CD4-positive, alpha-beta T cell treated with Interleukin-6 for 4 hours (primary cell): ENCODE measurements at places on chromosomes 11 and 22.
A peak's percentile ranks its signal among the peaks of the same experiment; 100 is the strongest.

DNA sequence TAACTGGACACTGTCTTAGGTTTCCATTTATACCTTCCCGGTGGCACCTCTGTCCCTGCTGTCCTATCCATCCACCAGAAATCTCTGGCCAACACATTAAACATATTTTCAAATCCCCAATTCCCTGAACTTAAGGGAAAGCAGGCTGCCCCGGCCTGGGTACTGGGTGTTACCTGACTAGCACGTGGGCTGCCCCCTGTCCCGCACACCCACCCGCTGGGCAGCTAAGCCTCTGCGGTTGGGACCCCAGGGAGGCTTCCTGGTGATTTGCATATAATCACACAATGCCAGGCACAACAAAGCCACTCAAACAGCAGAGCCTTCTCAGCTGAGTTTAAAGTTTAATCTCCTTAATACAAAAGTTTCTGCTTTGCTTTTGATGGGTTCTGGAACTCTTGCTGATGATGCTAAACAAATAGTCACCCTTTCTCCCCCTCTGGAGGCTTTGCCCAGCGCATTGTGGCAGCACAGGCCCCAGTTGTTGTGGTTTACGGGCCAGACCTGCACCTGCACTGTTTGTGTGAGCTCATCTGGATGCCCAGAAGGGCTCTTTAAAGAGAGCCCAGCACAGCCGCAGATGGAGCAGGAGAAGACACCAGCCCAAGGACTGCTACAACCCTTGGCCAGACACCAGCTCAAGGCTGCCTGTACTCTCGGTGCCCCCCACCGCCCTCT, 59.9 kb upstream of the POU2AF1 start:
- no peak for DNase-seq

DNA sequence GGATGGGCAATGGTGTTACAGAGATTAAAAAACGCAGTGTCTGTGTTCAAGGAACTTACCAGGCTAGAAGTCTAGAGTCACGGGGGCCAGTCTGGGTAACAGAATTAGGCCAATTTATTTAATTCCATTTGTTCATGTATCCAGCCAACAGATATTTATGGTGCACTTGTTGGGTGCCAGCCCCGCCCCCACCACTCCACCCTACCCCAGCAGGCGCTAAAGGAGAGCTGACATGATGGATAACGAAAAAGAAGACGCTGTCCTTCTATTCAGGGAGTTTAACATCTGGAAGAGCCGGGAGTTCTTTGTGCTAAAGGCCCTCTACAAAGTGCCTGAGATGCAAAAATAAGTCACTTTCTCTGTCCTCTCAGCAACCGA, 1.1 kb upstream of the BMAL1 start:
- peak; percentile 22 for DNase-seq

- peak; percentile 8 for DNase-seq
Observed at GRCh38 chr11:62033191-62034035, 66.0 kb upstream of the FTH1 start.

DNA sequence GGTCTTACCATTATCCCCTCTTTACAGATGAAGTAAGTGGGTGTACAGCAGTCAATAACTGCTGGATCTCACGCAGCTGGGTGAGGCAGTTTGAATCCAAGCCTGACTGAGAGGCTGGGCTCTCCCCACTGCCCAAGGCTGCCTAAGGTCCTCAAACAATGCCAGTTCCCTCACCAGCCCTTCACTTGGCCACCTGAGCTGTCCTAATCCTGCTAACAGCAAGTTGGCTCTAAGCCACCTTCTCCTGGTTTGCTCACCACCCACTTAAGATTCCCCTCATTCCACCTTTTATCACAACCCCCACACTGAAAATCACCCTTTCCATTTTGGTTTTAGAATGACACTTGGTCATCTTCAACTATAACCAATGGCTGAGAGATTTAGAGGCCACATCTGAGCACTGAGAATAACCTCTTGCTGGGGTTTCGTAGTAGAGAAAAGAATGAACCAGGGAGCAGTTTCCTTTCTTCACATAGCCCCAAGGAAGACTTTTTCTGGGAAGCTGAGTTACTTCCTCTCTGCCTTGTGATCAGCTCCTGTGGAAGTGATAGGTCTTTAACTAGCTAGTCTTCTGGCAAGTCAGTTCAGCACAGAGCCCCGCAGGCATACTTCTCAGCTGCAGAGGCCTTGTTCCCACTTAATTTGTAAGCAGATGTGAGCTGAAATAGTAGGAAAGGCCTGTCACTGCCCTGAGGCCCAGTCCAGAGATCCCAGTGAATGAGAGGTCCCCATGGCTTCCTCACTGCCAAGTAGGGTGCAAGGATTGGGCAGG, 57.8 kb upstream of the TTC12 start:
- no peak for DNase-seq

GRCh38 chr11:12743834-12744449, 69.7 kb downstream of the TEAD1 start:
- DNase-seq: no peak

- DNase-seq: no peak
Observed at GRCh38 chr11:112481893-112482292, 221.2 kb upstream of the PLET1 start.

DNA sequence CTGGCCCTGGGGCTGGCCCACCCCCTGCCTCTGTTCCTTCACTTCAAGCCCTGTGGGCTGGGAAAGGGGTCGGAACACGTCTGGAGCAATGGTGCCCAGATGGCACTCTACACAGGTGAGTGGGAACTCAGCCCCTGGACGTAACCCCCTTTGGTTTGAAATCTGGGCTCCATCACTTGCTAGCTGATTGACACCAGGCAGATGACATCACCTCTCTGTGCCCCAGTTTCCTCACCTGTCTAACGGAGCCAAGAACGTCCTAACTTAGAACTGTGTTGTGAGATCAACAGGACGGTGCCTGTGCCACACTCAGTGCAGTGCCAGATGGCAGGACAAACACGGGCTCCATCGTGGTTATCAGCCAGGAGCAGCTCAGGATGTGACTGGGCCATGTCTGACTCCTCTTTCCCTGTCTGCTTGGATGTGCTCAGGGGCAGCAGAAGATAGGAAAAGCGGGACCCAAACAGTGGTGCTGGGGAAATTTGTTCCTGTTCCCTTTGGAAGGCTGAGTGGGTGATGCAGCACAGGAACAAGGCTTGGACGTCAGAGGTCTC, 24.4 kb downstream of the NPTXR start:
- DNase-seq: no peak

DNA sequence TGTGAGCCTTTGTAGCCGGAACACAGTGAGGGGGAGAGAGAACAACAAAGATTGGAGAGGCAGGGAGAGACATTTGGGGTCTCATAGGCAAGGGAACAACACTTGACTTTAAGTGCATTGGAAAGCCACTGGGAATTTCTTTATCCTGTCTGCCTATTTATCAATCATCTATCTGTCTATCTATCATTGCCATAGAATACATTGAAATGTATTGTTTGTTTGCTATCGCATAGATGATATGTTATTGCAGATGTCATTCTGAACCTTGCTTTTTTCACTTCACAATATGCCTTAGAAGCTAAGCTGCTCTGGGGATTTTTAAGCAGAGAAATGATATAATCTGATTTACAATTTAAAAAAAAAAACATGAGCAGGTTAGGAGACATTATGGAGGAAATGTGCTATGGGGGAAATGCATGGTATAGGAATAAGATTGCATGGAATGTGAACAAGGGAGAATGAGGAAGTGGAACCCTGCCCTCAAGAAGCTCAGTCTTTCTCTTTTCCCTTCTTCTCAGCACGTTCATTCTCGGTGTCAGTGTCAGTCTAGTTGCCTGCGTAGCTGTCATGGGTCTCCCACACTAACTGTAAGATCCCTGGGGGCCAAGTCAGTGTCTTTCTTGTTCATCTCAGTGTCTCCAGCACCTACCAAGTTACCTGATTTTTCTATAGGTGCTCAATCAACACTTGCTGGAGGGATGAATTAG, 158.7 kb upstream of the ARHGAP20 start:
- DNase-seq: no peak

- no peak for DNase-seq
Observed at GRCh38 chr22:17090550-17090949, 5.8 kb downstream of the IL17RA start.

DNA sequence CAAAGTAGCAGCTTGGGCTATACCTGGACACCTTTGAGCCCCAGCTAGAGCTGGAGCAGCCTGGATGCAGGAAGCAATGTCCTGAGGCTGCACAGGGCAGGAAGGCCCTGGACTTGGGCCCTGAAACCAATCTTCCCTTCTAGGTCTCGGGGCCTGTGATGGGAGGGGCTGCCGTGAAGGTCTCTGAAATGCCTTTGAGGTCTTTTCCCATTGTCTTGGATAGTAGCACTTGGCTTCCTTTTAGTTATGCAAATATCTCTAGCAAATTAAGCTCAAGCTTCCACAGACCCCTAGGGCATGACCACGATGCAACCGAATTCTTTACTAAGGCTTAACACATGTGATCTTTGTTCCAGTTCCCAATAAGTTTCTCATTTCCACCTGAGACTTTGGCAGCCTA, 40.0 kb downstream of the LINC01488 start:
- no peak for DNase-seq

DNA sequence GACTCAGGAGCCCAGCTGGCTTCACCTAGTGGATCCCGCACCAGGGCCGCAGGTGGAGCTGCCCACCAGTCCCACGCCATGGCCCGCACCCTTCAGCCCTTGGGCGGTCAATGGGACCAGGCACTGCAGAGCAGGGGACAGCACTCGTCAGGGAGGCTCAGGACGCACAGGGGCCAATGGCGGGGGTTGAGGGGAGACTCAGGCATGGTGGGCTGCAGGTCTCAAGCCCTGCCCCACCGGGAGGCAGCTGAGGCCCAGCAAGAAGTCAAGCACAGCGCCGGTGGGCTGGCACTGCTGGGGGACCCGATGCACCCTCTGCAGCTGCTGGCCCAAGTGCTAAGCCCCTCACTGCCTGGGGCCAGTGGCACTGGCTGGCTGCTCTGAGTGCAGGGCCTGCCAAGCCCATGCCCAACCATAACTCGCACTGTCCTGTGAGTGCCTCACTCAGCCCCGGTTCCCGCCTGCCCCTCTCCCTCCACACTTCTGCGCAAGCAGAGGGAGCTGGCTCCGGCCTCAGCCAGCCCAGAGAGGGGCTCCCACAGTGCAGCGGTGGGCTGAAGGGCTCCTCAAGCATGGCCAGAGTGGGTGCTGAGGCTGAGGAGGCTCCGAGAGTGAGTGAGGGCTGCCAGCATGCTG, 111.7 kb upstream of the PGR start:
- DNase-seq: no peak

DNA sequence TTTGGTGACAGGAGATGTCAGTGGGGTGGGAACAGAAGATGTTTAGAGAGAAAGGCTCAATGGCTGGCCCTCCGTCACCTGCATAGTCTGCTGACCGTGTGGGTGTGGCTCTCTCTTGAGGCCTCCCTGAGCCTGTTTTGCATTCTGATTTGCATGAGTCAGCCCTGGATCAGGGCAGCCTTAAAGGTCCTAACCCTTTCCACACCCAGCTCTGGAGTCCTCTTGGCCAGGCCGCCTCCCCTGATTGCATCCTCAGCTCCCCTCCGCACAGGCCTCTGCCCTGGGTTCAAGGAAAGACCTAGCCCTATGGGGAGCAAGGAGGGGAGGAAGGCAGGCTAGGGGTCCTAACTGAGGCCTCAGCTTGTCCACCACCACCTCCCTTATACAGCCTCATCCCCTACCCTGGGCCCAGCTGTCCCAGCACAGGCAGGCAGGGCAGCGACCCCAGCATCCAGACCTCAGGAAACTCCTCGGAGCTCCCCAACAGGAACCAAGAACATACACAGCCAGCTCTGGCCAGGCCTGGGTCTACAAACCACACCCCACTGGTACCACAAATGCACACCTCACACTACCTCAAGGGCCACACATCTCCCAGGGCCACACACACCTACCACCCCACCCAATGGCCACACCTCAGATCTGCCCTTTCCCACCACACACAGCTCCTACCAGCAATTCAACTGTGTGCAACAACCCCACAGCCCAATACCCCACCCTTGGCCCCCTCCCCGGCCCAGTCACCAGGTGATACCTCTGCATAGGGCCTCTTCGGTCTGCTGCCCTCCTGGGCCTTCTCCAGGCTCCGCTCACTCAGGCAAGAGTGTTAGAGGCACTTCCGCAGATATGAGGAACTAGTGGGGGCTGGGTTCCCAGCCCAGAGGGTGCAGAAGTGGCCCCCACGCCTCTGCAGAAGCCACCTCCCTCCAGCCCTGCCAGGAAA, 13.7 kb downstream of the ARAP1 start:
- no peak for DNase-seq

- DNase-seq: no peak
Observed at GRCh38 chr22:46074771-46075551, 75.4 kb upstream of the PPARA start.

GRCh38 chr11:118790357-118791110, 430 bp downstream of the DDX6 start:
- DNase-seq: peak; percentile 70

- DNase-seq: no peak
Observed at GRCh38 chr11:57083641-57084385, 95.1 kb downstream of the OR5AK2 start.

- no peak for DNase-seq
Observed at GRCh38 chr22:49565516-49565855, 262.2 kb downstream of the BRD1 start.

- peak; percentile 15 for DNase-seq
Observed at GRCh38 chr11:12083380-12083779, 27.0 kb upstream of the MICAL2 start.
